ENCODE measurements at places on chromosomes 1 and 21. TPM values are rescaled to one million over a fixed set of nuclear protein-coding genes. Genes with fewer than 3 reads are reported as not detected.
A peak's percentile ranks its signal among the peaks of the same experiment; 100 is the strongest.

- ATAC-seq, result peak; percentile 7
These were observed 37.2 kb downstream of the EPHA2 start for GRCh38 chr1:16118706-16119105.

DNA sequence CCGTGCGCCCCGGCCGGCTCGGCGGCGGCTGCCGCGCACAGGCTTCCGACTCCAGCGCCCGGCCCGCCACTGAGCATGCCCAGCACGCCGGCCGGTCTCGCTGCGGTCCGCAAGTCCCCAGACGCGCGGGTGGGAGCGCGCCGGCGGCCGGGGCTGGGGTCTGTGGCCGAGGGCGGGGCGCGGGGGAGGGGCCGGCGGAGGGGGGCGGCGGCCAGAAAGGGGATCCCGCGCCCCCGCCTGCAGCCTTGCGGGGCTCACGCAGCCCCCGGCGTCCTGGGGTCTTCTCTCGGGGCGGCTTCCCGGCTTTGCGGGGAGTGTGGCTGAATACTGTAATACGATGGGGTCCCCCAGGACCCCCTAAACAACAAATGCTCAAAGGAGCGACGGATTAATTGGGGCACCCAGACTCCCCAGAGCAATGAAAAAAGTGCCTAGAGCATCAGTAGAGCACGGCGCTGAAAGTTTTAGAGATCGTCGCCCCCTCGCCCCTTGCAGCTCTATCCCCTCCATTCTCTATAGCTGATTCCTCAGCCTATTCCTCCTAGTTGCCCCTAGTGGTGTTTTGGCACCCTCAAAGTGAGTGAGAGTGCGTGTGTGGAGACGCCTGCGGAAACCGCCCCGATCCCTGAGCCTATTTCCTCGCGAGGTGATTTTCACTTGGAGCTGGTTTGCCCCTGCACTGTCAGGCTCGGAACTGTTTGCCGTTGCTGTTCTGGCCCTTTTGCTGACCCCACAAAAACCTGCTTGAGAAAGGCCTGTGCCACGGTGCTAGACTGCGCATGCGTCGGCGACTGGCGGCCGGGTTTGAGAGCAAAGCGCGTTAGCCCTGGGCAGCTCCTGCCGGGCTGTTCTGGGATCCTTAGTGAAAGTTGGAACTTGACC is at the start of gene VAV3:
Gene VAV3 (minus strand): TSS at position 71 of the 882 bp plus-strand sequence. CDS start 311 bp downstream, outside the sequence.
- ATAC-seq, result peak; percentile 80

- ATAC-seq, result no peak
These were observed 17.7 kb downstream of the TBX15 start for GRCh38 chr1:118970451-118970850.

DNA sequence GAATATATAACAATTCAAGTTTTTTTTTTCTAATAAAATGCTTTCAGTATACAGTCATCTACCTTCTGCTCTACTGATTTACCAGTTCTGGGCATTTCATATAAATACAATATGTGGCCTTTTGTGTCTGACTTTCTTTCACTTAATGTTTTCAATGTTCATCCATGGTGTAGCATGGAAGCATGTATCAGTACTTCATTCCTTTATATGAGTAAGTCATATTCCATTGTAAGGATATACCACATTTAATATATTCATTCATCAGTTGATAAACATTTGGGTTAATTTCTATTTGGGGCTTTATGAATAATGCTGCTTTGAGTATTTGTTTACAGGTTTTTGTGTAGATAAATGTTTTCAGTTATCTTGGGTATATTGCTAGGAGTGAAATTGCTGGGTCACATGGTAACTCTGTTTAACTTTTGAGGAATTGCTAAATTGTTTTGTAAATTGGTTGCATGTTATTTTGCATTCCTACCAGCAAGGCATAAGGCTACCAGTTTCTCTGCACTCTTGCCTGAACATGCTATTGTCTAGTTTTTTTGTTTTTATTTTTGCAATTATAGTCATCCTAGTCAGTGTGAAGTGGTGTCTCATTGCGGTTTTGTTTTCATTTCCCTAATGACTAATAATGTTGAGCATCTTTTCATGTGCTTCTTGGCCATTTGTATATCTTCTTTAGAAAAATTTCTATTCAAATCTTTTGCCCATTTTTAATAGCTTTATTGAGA is 206.1 kb downstream of the TM2D1 start:
- no peak for ATAC-seq

GRCh38 chr1:147567594-147568381 is 26.5 kb downstream of the BCL9 start:
- ATAC-seq, result no peak

DNA sequence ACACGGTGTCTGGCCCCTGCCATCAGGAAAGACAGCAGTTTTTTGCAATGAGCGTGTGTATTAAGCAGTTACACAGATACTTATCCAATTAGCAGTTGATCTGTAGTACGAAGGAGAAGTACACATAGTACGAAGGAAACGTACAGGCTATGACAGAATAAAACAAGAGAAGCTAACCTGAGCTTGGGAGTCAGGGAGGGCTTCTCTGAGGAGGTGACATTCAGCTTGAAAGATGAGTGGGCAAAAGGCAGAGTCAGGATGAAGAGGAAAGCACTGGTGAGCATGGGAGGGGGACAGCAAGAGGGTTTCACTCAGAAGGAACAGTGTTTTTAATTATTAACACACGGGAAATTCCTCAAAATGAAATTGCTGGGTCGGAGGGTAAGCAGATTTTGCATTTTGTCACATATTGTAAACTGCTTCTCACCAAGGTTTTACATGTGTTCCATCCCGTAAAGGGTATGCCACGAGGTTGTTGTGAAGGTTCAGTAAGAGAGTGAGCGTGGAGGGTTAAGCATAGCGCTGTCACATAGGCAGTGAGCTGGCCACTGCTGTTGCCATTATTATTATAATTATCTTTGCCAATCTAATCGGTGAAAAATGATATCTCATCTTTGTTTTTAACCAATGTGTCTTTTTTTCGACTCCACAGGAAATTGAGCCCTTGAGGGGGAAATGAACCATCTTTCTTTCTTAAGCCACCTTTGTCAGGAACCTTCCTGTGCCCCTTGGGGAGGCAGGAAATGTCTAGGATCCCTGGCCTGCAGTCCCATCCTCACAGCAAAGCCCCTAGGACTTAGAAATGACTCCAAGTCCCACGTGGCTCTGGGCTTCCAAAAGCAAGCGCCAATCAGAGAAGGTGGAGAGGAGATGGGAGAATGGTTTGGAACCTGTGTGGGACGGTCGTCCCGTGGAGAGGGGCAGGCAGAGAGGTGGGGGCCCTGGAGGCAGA is 47.3 kb upstream of the POU3F1 start:
- ATAC-seq, result no peak

- no peak for ATAC-seq
These were observed 56.7 kb downstream of the SLC37A1 start for GRCh38 chr21:42570362-42570761.

DNA sequence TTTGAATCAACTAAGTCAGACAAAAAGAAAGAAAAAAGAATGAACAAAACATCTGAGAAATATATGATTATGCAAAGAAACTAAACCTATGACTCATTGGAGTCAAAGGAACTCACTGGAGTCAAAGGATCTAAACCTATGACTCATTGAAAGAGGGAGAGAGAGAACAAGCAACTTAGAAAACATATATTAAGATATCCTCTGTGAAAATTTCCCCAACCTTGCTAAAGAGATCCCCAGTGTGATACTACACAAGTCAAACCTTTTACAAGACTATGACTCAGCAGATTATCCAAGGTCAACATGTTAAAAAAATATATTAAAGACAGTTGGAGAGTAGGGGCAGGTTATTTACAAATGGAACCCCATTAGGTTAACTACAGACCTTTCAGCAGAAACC is 1538.3 kb downstream of the NCAM2 start:
- no peak for ATAC-seq

DNA sequence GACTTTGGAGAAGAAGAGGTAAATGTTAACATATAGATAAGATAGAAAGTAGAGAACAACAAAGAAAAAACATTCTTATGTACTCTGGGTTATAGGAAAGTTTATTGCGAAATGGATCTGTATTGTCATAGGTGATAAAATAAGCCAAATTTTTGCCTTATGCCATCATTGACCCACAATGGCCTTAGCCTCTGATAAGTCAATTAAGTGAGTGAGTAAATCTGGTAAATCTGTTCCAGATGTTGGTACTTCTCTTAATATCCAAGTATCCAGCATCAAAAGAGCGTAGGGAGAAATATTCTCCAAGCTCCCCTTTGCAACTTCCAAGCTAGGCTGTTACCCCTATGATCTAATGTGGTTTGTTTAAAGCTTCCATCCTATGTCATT is 38.3 kb upstream of the CLCA4 start:
- ATAC-seq, result no peak

GRCh38 chr1:182217071-182217470 is 155.6 kb upstream of the ZNF648 start:
- ATAC-seq, result no peak

S100A7A gene
- total RNA-seq, result not detected

ADCY10 gene
- 2.6 TPM for total RNA-seq

UMODL1 gene
- total RNA-seq, result 0.95 TPM

SPATA1 gene
- 1.7 TPM for total RNA-seq
